ENCODE measurements at places on chromosomes 12 and 14. TPM values are rescaled to one million over a fixed set of nuclear protein-coding genes. Genes with fewer than 3 reads are reported as not detected.

Gene EAPP
- total RNA-seq = 43.1 TPM

Gene OTOGL
- total RNA-seq = not detected

Gene SLCO1C1
- total RNA-seq = not detected

Gene CATSPERB
- not detected for total RNA-seq

Gene MTA1
- 63.5 TPM for total RNA-seq

Gene CISTR
- total RNA-seq = not detected

Gene NKX2-1
- total RNA-seq = 0.10 TPM

Gene GDF3
- total RNA-seq = not detected

Gene APOF
- total RNA-seq = not detected

Gene ABCC9
- not detected for total RNA-seq

Gene WSCD2
- not detected for total RNA-seq

Gene MYH7
- not detected for total RNA-seq

Gene KLHL33
- not detected for total RNA-seq

Gene CCDC175
- total RNA-seq = not detected

Gene DTX1
- 0.50 TPM for total RNA-seq

Gene LALBA
- total RNA-seq = not detected

Gene KIF5A
- 0.20 TPM for total RNA-seq

Gene RD3L
- not detected for total RNA-seq

Gene TCL1B
- not detected for total RNA-seq

Gene TC2N
- total RNA-seq = 0.77 TPM
